H54 (cell line): ENCODE measurements at places on chromosomes 3 and 15.

DNA sequence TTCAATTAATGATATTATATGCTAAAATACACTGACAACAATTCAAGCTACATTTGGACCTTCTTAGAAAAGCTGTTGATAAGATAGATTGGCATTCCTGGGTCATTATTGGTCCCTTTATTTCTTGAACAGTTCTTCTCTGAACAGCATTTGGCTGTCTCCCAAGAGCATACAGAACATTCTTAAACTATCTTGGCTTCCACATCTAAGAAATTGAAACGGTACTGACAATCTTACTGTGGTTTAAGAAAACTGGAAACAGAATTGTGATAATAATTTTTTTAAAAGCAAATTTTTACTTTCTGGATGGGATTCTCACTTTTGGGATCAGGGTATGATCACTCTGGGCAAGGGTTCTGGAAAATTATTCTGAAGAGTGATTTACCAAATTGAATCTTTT is 161.7 kb upstream of the ZNF385D start:
- DNase-seq, result no peak

DNA sequence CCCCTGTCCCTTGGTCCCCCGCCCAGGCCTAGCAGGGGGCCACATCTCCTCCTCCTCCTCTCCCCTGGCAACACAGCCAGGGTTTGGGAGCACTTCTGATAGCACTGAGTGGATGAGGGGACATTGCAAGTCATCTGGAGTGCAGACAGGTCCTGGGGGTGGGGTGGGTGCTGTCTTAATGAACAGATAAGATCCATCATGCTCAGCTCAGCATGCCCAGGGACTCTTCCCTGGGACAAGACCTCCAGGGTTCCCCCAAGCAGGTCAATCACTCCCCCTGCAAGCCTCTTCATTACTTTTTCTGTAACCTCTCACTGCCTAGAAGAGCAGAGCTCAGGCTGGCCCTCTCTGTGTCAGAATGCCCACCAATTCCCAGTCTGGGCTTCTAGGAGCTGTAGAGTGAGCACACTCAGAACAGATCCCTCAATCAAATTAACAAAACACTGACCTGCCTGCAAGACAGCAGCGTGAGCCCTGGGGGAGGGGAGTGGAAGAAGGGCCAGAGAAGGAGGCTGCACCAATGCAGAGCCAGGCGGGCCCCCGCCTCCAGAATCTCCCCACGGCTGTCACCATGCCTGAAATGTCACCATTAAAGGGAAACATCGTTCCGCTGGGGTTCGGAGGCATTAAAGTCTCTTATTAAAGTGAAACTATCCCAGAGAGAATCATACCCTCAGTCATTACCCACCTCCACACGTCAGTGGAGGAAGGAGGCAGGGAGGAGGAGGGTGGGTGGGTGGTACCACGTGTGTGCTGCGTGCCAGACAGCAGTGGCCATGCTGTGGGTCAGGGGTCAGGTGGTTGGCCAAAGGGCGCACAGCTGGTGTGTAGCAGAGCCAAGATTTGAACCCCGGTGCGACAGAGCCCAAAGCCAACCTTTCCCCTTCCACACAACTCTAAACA is 114.7 kb upstream of the LINGO1 start:
- DNase-seq, result no peak

DNA sequence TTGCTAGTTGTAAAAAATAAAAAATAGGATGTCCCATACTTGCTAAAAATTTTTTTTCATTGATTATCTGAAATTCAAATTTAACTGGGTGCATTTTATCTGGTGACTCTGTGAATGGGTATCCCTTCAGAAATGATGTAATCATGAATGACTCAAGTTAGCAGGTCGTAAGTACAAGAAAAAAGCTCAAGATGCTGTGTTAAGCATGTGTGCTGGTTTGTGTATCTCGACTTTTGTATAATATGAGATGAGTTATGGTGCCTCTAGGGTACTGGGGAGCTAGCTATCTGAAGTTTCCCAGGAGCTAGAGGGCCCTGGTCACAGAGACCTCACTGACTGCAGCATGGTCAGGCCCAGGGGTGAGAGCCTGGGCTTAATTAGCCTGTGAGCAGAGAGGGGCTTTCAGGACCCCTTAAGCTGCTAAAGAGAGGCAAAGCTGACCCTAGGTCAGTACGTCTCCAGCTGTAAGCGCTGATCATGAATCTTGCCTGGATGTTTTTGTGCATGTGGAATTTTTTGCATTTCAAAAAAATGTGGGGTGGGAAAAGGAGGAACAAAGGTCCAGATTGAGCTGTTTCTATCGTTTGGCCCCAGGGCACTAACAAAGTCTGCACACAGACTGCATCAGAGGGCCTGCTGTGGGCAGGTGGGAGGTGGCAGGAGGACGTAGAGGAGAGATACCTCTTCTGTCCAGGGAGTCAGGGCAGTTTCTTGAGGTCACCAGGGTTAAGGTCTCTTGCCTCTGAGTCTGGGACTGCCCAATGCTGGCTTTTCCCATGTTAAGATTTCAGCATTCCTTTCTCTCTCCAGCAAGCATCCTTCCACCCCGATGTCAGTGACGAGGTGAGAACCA is 233.2 kb upstream of the TPM1 start:
- DNase-seq, result peak; percentile 12

DNA sequence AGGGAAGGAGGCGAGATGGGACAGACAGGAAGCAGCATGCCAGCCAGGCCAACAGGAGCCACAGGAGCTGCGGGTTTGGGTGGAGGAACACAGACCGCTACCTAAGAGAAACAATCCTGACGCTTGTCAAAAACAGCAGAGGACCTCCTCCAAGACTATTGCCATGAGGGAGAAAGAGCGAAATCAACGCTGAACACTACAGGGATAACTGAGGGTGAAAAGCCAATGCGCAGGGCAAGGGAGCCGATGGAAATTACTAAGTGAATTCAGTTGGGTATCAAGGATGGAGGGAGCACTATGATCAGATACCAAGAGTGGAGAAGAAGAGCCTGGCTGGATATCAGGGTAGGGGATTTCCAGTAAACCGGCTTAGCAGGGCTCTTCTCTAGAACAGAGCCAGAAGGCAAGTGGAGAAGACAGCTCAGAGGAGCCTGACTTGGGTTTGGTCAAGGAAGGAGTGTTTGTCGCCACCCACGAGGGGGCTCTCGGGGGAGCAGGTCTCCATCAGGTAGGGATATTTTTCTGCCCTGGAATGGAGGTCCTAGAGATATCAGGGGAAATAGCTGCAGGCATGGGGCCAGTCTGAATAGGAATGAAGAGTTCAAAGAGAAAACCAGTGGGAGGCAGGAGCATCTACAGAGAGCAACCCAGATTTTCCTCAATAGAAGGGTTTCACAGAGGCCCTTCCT is 48.4 kb downstream of the SLC41A3 start:
- no peak for DNase-seq

GRCh38 chr3:144915202-144915601 is 943.6 kb downstream of the DIPK2A start:
- no peak for DNase-seq

GRCh38 chr3:80247766-80248165 is 480.0 kb upstream of the ROBO1 start:
- no peak for DNase-seq
